Activated T-helper 1 cell treated with anti-CD3 and anti-CD28 coated beads, Interleukin-2, amount 50 U/mL, for 16 hours (primary cell): ENCODE measurements at places on chromosomes 1 and 21.

DNA sequence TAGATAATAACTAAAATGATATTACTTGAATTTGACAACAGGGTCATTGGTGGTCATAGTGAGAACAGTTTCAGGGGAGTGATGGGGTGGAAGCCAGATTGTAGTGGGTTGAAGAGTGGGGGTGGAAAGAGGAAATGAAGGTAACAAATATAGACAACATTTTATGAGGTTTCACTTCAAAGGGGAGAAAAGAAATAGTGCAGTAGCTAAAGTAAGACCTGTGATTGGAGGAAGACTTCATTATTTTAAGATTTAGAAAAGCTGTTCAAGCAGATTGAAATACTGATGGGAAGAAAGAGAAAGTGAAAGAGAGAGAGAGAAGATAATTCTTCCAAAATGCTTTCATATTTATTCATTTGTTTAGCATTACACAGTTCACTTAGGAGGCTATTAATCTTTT, 52.0 kb upstream of the KCNA3 start:
- DNase-seq, result no peak

DNA sequence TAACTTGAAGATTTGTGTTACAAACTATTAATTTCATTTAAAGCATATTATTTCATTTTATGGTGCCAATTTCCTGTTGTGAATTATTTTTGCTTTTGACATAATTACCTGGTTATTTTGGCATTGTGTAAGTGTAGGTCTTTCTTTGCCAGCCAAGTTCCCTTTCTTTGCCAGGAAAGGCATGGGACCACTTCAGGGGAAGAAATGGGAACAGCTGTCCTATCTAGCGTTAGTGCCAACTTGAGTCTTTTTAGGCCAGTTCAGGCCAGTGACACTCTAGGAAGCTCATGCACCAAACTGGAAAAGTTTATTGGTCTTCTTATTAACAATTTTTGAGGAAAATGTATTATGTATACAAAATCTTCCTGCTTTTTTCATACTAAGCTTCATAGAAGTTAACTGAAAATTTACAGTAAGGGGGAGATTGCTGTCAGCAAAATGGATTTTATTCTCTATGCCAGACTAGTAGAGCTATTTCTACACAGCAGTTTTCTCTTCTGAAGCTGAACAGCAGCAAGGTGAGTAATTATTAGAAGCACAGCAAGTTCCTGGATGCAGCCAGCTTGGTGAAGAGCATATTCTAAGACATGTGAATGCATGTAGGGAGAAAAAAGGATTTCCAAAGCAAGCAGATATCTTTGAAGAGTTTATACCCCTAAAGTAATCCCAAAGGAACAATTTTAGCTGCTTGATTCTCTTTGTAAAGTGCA, 914.6 kb upstream of the ADGRL4 start:
- DNase-seq, result no peak

- DNase-seq, result no peak
Measured at GRCh38 chr1:18384059-18384458, 96.7 kb upstream of the KLHDC7A start.

- no peak for DNase-seq
Measured at GRCh38 chr1:103516693-103517092, 8.8 kb upstream of the RNPC3 start.

DNA sequence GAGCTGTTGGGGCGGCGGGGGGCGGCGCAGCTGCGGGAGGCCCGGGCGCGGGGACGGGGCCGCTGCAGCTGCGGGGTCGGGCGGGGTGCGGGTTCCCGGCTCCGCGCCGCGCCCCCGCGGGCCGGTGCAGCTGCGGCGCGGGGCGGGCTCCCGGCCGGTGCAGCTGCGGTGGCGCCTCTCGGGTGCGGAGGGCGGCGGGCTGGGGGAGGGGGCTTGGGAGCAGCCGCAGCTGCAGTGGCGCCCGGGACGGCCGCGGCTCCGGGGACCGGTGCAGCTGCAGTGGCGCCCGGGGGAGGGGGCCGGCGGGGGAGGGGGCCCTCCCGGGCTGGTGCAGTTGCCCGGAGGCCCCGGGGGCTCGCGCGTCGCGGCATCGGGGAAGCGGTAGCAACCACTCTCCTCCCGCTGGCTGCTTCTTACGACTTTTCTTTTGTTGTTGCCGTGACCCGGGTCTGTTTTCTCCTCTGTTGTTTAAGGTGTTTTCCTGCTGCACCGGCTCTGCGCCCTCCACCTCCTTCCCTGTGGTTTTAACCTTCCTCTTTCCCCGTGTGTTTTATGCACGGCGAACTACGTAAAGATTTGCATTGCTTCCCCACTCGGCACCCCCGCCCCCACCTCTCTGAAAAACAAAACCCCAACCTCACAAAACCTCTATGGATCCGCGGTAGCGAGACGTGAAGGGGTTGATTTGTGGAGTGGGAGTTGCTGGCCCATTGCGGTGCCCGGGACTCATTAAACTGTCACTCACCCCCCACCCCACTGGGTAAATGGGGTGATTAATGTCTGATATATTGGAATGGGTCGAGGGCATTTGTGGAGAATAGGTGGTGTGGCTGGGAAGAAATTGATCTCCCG, 1.7 kb upstream of the ZBTB18 start:
- DNase-seq, result no peak

DNA sequence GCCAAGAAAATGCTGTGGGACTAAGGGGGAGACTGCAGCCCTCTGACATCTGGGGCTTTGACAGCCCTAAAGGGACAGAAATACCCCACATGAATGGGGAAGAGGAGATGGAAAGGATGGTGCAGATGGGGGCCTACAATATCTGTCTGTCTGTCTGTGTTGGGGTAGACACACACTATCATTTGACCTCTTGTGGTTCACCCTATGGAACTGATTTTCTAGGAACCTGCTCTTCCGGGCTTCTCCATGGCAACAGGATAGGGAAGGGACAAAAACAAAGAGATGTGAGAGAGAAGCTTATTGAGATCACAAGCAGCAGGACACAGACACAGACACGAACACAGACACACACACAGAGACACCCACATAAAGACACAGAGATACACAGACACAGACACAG, 17.1 kb downstream of the KIF21B start:
- DNase-seq, result no peak

DNA sequence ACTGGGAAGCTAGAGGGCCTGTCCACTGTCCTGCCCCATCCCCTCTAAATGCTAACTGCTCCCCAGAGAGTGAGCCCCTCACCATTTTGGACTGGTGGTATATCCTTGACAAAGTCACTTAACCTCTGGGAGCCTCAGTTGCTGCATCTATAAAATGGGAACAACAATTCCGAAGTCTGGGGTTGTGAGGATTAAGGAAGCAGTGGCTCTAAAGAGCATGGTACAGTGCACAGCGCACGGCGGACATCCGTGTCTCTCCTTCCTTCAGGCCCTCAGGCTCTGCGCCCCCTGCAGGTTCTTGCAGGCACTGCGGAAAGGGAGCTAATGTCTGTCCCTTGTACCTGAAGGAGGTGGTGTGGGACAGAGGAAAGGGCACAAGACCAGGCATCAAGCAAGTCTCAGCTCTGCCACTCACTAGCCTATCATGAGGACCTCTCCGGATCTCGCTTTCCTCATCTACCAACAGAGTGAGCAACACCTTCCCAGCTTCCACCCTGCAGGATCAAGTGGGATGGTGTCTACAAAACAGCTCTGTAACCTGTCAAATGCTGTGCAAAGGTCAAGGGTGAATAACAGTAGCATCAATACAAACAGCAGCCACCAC, 20.1 kb downstream of the ECE1 start:
- peak; percentile 75 for DNase-seq

DNA sequence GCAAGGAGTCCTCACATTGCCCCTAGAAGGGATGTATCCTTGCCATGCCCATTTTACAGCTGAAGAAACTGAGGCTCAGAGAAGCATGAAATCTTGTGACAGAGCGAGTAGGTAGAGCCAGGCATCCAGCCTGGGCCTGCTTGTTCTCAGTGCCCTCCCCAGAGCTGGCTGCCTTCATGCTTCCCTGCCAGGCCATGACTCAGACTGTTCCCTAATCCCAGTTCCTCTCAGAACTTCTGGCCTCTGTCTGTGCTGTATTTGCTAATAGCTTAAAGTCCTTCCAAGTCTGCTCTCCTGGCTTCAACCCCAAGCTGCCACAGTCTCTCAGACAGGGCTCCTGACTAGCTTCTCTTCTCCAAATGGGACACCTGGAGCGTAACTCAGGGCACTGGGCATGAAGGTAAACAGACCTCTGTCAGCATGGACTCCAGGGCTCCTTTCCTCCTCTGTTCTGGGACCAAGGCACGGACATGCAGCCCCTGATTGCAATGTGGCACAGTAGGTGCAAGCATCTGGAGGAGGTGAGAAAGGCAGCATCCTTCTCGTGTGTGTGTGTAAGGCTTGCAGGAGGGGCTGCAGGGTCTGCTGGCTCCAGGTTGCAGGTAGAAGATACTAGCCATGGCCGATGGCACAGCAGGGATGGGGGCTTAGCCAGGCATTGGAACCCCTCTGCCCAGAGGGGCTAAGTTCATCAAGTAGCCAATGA, 122.7 kb downstream of the HMGB4 start:
- DNase-seq, result no peak

DNA sequence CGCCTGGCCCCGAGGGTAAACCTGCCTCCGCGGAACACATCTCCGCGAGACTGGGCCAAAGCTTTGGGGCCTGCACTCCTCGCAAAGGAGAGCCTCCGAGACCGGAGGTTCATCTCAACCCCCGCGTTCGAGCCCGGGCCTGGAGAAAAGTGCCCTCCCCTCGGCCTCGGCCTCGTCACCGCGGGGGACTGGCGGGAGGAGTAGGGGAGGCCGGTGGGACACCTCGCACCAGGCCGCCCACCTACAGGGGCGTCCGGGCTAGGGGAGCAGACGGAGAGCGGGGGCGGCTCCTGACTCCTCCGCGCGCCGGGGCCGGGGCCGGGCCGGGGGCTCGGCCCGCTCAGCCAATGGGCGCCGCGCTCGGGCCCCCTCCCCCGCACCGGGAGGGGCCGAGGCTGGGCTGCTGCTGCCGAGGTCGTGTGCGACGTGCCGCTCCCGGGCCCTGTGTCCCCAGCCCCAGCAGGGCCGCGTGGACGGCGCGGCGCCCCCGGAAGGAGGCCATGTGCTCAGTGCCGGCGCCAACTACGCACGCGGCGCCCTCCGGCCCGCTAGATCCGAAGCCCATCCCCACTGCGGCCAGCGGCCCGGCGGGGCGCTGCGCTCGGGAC, 684 bp downstream of the SLC2A1 start:
- peak; percentile 58 for DNase-seq

DNA sequence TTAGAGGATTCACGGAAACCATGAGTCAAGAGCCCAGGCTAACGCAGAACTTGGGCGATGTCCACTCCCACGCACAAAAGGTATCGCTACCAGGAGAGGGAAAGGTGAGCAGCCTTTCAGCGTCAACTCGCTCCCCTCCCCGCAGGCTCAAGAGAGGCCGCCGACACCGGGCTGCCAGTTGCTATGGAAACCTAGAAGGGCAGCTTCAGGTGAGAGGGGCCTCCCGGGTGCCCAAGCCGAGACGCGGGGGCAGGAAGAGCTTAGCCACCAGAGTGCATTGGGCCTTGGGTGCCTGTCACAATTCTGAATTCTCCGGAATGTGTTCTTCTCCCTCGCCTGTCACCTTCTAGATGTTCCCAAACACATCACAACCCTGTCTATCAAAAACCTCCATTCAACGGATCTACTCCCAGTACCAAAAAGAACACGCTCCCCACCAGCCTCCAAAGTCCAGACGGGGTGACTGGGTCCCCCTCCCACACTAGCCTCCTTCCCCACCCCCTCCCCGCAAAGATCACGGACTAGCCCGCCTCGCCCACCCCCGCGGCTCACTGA, 694 bp downstream of the MEAF6 start:
- DNase-seq, result no peak
